CD4-positive, alpha-beta T cell treated with Interleukin-6 for 4 hours (primary cell): ENCODE measurements at places on chromosomes 2 and 18.
A peak's percentile ranks its signal among the peaks of the same experiment; 100 is the strongest.

- DNase-seq = no peak
Observed at GRCh38 chr2:120066800-120067547, 54.1 kb downstream of the EPB41L5 start.

DNA sequence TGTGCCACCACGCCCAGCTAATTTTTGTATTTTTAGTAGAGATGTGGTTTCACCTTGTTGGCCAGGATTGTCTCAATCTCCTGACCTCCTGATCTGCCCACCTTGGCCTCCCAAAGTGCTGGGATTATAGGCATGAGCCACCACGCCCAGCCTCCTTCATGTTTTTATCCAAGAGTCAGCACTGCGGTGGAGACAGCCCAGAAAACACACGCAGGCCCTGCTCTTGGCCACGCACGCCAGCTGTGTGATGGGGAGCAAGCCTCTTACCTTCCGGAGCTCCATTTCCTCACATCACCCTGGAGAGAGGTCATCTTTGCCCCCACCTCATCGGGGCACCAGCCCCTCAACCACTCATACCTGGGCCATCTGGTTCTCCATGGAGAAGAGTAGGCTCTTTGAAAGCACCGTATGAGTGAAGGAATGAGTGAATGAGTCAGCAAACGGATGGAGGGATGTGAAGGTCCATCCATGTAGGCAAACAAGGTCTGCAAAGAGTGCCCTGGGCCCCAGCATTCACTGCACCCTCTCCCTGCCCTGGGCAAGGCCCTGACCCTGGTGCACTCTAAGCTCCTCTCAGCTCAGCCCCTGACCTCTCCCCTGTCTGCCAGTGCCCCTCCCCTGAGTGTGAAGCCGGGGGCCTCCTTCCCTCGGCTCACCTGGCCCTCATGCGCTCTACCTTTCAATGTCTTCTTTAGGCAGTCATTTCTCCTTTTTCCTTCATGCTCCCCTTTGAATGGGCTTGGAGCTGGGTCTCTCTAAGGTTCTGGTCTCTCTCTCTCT lies 7.4 kb downstream of the GYPC start:
- no peak for DNase-seq

- DNase-seq = no peak
Observed at GRCh38 chr2:102522890-102523289, 49.9 kb downstream of the SLC9A4 start.

DNA sequence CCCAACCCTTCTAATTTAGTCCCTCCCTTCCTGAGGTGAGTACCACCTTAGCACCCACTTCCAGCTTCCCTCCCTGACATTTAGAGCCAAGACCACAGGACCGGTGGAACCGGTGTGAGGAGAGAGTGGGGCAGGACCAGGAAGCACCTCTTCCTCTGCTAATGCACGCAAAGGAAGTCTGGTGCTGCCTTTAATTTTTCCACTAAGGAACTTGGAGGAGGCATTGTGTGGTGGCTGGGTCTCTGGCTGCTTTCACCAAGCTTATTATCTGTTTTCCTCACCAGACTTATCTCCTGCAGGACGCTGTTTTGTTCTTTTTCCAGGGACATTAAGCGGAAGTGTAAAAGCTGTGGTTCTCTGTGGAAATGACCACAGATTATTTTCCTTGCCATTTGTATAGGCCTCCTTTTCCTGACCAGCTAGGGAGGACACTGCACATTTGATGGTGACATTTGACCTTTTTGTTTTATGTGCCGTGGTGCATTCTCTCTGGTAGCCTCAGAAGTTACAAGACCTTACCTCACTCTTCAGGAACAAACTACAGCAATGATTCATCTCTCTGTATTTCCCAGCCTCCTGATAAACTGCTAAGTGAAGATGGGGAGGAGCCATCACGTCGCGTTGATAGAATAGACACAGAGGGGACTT lies 39.8 kb upstream of the SPTBN1 start:
- DNase-seq = no peak

DNA sequence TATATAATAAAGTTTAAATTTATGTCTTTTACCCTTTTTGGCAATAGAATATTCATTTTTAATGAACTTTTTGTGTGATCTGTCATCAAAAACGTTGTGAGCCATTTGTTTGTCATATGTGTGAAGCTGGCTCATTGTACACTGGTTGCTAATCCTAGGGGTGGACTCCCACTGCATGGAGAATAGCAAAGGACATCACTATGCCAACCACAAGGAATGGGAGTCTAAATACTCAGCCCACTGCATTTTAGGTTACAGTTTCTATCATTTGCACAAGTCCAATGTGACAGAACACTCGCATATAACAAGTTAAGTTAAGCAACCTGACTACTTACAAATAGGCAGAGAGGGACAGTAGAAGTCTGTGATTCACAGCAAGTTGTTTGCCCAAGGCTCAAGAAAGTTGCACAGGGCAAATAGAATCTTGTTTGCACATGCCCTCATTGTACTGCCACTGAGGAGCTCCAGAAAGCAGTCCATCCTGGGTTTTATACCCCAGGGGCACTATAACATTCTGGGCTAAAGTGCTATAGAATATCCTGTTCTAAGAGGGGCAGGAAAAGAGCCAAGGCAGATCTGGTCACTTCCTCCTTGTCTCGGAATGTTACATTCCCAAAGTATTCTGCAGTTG lies 545.9 kb upstream of the GCFC2 start:
- no peak for DNase-seq

GRCh38 chr18:78782951-78783563 lies 196.6 kb upstream of the SALL3 start:
- no peak for DNase-seq

GRCh38 chr2:129302561-129303183 lies 676.8 kb upstream of the RAB6C start:
- no peak for DNase-seq

DNA sequence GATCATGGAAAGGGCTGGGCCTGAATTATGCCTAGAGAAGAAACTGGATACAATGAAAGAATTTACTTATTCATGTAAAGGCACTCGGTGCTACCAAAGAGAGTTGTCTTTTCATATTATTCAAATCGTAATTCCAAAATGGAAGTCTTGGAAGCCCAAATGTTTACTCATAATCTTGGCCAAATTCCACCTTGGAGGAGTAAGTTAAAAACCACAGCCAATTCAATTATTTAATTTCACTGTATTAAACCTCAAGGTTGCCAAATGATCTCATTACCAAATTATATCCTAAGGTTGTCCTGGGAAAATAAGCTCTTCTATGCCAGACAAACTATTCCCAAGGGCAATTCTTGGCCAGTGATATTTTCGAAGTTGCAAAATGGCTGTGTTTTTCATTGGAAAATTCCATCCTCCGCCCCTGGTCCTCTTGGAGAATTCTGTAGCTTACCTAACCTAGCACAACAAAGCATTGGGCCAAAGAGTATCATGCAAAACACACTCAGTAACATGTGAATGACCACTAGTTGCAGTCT lies 11.1 kb upstream of the VPS4B start:
- no peak for DNase-seq

DNA sequence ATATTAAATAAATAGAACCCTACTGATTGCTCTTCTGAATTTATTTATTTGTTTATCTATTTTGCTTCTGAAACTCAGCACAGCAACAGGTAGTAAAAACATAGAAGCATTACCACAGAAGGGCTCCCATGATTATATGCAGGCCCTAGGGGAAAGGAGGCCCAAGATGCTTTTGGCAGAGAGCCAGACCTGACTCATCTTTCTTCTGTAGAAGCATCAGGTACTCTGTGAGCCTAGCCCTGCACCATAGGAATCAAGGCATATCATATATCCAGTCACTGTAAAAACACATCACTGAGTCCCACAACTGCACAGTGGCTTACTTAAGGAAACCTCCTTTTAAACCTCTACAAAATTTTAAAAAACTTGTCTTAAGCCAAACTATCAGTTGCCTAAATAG lies 1.8 kb downstream of the SCN9A start:
- DNase-seq = peak; percentile 7

- DNase-seq = peak; percentile 1
Observed at GRCh38 chr2:128282246-128282975, 36.3 kb downstream of the HS6ST1 start.

DNA sequence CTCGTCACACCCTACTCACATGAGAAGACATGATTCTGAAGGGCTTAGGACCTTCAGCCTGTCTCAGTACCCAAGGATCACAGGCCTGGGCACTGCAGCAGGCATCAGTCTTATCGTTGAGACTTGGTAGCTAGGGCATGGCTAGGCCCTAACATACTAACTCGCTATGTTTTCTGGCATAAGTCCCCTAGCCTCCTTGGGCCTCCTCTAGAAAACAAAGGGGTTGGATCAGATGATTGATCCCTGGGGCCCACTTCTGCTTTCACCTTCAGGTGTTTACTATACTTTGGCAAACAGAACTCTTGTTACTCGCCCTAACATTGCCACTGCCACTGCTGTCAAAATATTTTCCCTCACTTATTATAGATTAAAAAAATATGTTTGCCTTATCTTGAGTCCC lies 44.2 kb downstream of the VSNL1 start:
- no peak for DNase-seq

- DNase-seq = no peak
Observed at GRCh38 chr2:204340511-204340910, 204.8 kb upstream of the PARD3B start.

DNA sequence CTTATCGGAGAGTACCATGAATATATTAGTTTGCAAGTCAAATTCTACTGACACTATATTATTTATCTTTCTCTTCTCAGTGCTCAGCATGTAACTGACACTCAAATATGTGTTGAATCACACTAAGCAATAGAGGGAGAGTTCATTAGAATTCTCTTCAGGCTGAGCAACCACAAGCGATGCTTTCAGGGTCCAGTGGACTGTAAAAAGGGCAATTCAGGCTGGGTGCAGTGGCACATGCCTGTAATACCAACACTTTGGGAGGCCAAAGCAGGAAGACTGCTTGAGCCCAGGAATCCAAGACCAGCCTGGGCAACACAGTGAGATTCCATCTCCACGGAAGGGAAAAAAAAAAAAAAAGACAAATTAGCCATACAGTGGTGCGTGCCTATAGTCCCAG lies 16.3 kb downstream of the PDE6D start:
- no peak for DNase-seq

DNA sequence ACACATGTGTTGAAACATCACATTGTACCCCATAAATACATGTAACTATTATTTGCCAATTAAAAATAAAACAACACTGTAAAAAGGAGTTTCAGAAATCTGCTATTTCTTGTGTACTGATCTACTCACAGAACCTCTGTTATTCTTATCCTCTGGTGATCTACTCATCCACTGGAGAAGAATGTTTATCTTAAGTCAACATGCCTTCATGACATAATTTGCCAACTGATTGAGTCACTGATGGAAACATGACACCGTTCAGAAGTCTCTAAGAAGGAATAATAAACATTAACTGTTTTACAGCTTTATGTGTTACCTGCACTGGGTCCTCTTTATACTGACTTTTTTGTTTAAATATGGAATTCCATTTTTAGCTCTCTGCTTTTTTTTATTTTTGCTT lies 555.2 kb downstream of the DCDC2C start:
- no peak for DNase-seq

- peak; percentile 24 for DNase-seq
Observed at GRCh38 chr2:42297322-42297936, 63.6 kb downstream of the COX7A2L start.

DNA sequence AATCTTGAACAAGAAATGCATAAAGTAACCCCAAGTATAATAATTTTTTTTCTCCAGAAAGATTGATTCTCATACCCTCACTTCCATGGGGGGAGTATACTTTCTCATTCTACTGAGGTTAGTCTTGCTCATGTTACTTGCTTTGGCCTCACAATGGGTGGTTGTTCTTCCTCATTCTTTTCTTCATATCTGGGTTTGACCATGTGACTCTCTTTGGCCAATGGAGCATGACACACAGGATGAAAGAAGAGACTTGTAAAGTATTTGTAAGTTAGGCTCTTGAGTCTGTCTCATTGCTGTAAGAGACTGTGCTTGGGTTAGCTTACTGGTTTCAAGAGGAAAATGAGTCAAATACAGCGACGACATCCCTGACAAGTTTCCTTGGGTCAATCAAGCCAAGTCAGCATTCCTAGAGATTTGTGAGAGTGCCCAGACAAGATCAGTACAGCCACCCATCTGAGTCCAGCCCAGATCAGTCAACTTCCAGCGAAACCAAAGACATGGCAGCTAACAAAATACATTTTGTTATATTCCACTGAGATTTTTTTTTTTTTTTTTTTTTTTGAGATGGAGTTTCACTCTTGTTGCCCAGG lies 970.2 kb downstream of the BCL11A start:
- no peak for DNase-seq

- no peak for DNase-seq
Observed at GRCh38 chr2:56130463-56131070, 53.2 kb upstream of the CCDC85A start.

- DNase-seq = no peak
Observed at GRCh38 chr2:113973810-113974209, 83.9 kb downstream of the ACTR3 start.

DNA sequence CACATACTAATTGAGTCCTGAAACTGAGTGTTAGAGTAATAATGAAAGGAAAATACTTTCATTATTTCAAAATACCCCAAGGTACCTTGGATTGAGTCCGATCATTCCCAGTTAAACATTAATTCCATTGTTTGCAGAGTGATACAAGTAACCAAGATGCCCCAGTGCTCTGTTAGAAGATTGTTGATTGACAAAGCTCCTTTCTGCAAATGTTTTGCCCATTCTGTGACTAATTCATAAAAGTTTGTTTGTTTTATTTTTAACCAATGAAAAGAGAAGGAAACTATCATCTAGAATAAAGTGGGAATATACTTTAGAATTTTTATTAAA lies 124.0 kb downstream of the GULP1 start:
- no peak for DNase-seq

GRCh38 chr18:48504819-48505218 lies 34.0 kb upstream of the CTIF start:
- DNase-seq = no peak

- DNase-seq = no peak
Observed at GRCh38 chr2:67186871-67187270, 210.3 kb upstream of the ETAA1 start.

DNA sequence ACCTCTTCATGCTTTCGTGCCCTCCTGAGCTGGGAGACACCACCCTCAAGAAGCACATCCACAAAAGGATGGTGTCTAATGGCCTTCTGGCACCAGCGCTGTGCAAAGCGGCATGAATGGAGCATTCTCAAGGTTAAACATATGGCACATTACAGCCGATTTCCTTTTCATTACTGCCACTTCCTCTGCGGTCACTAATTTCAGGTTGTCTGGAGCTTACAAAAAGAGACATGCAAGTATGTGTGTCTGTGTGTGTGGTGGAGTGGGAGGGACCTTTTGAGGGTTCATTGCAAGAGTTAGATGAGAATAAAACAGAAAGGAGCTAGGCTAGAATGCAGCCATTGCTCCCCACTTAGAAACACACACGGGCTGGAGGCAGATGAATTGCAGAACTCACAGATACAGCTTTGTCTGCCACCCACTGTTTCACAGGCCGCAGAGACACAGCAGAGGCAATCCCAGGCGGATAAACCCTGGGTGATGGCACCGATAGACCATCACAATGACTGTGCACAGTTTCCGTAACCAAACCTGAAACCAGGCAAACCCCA lies 76.0 kb downstream of the TGIF1 start:
- peak; percentile 24 for DNase-seq

DNA sequence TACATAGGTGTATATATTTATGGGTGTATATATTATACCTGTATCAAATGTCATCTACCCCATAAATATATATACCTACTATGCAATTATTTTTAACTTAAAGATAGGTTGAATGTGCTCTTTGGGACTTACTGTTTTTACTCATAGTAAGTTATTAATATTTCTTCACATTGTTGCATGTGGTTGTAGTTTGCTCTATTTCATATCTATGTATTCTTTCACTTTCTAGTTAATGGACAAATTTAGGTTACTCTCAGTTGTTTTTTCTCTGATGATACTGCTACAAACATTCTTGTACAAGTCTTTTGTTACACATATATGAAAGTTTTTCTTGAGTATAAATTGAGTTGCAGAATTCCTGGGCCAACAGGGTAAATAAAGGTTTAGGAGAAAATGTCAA lies 601.8 kb upstream of the ID2 start:
- DNase-seq = no peak
